ENCODE measurements at places on chromosomes 1 and 21.

DNA sequence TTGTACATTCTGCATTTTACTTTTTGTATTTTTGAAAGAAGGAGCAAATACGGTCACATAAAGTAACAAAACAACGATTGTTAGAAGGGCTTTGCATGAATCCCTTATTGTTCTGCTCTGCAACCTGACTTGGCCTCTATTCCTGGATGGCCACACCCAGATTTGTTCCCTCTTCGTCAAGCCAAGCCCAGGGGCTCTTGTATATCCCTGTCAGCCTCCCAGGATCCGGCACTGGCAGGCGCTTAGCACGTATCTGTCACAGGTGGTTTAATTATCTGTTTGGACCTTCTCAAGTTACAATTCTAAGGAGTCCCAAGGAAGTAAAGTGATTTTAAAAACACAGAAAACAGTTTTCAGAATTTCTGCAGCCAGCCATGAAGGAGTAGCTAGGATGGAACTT is 28.0 kb downstream of the CRYAA start:
- peak; percentile 80 for DNase-seq

DNA sequence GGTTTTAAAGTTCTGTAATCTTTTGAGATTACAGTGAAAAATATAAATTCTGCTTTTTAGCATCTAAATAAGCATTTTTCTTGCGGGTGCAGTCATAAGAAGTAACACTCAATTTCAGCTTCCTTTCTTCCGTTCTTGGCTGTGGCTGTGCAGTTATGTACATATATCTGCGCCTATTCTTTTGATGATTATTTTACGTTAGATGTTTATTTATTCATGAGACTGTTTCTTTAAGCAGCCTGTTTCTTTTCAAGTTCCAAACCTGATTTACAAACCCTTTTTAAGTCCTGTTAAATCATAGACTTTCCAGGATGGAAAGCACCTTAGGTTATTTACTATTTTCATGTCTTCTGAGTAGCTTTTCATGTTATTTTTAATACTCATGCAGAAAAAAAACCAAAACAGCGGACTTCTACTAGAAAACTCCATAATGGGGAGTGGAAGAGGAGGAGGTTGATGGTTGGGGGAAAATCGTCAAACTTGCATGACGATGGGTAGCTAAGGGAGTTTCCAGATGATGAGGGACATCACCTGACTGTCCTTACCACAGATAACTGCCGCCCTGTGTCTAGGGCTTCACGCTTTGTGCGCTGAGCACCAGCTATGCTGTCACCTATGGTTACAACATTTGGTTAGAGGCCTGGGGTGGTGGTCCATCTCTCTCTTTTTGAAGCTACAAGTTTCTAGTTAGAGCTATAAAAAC is 2.6 kb downstream of the PRDM2 start:
- no peak for DNase-seq

- no peak for DNase-seq
These were observed 4.4 kb upstream of the TNFRSF25 start for GRCh38 chr1:6470132-6471085.

DNA sequence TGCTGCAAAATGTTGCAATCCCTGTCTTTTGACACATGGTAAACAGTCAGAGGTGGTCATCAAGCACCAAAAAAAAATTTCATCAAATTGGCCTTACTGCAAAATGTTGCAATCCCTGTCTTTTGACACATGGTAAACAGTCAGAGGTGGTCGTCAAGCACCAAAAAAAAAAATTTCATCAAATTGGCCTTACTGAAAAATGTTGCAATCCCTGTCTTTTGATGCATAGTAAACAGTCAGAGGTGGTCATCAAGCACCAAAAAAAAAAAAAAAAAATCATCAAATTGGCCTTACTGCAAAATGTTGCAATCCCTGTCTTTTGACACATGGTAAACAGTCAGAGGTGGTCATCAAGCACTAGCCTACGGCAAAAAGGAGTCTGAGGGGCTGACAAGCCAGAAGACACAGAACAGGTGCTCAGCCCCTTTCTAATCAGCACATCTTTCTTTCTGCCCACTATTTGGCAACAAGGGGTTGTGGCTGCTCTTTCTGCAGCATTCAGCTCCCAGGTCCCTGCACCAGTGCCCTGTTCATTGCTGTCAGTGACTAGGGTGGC is 223.8 kb downstream of the KCNH1 start:
- DNase-seq = no peak

- DNase-seq = no peak
These were observed 88.0 kb upstream of the LRRC7 start for GRCh38 chr1:69479734-69480133.

DNA sequence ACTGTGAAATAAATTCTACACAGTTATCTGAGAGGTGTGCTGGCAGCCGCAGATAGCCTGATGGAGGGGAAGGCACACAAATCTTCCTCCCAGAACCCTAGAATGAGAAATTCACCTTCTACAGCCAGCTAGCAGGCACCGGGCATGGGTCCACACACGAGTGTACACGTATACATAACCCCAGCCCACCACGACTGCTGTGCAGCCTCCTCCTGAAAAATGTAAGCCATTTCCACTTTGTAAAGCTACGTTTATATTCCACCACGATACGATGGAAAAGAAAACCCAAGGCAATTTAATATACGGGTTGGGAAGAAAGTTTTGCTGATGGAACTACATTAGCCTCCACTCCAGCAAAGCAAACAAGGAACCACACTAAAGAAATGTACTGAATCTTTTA is 1.8 kb downstream of the BTG3 start:
- peak; percentile 21 for DNase-seq

- DNase-seq = no peak
These were observed 1.9 kb upstream of the SLC27A3 start for GRCh38 chr1:153773096-153773921.

- peak; percentile 60 for DNase-seq
These were observed 11.1 kb upstream of the RAB42 start for GRCh38 chr1:28580722-28581530.

DNA sequence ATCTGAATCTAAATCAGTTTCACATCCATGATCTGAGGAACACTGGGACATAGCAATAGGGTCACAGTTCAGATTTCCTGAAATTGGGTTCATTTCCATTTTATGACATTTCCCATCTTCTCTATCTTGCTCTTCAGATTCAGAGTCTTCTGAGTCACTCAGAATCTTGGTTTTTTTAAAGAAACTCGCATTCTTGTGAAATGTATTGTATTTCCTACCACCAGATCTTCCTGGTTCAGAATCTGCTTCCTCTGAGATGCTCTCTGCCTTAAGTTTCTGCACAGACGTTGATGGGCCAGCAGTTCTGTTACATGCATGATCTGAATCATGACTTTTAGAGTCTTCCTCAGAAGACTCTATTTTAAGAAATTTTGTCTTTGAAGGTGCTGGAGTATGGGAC is 15.5 kb upstream of the PSMG1 start:
- no peak for DNase-seq

DNA sequence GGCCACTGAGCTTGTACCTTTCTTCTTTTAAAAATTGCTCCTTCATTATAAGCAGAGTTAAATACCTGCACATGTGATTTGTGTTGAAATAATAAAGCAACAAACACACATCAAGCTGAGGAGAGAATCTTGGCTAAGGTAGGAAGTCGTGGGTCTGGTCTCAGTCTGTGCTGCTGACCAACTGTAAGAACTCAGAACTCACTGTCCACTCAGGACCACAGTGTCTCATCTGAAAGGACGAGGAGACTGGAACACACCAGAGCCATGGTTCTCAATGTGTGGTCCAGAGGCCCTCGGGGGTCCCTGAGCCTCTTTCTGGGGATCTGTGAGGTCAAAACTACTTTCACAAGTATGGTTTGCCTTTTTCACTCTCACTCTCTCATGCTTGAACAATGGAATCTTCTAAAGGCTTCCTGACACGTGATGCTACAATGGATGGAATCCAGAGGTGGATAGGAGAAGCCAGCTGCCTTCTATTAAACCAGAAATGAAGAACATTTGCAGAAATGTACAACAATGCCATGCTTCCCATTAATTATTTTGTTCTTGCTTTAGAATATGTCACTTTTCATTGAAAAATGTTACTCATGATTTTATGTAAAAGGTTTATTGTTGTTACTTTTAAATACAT is 17.3 kb upstream of the ETS2 start:
- no peak for DNase-seq

GRCh38 chr1:100875228-100875627 is 19.4 kb downstream of the EXTL2 start:
- no peak for DNase-seq

GRCh38 chr1:108051631-108052377 is 86.8 kb upstream of the VAV3 start:
- DNase-seq = peak; percentile 12

DNA sequence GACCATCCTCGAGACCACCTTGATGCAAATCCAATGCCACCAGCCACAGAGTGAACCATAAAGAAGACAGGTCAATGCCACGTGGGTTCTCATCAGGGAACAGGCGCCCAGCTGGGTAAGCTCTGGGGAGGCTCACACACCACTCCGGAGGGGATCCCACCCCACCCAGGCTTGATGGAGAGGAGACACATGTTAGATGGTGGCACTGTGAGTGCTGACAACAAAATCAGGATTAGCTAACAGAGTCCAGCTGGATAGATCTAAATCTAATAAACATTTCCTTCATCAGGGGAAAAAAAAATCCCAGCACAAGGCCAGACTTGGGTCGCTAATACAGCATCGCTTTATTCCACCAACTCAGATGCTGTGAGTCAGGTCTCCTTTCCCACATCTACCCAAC is 132.2 kb upstream of the TNR start:
- no peak for DNase-seq

DNA sequence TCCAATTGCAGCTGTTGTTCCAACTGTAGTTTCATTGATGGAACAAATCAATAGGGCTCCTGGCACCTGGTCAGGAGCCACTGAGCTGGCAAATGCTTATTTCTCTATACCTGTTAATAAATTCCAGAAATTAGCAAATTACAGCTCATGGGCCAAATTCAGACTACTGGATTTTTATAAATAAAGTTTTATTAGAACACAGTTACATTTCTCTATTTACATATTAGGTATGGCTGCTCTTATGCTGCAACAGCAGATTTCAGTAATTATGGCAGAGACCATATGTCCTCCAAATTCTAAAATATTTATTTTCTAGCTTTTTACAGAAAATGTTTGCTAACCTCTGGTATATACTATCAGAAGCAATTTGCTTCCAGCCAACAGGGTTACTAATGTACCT is 47.8 kb downstream of the DUSP10 start:
- no peak for DNase-seq

- no peak for DNase-seq
These were observed 251.1 kb upstream of the RAB4A start for GRCh38 chr1:229019663-229020271.

GRCh38 chr1:54375712-54376429 is 30.3 kb downstream of the SSBP3 start:
- DNase-seq = no peak

GRCh38 chr1:2799811-2800663 is 1.5 kb downstream of the TTC34 start:
- no peak for DNase-seq

DNA sequence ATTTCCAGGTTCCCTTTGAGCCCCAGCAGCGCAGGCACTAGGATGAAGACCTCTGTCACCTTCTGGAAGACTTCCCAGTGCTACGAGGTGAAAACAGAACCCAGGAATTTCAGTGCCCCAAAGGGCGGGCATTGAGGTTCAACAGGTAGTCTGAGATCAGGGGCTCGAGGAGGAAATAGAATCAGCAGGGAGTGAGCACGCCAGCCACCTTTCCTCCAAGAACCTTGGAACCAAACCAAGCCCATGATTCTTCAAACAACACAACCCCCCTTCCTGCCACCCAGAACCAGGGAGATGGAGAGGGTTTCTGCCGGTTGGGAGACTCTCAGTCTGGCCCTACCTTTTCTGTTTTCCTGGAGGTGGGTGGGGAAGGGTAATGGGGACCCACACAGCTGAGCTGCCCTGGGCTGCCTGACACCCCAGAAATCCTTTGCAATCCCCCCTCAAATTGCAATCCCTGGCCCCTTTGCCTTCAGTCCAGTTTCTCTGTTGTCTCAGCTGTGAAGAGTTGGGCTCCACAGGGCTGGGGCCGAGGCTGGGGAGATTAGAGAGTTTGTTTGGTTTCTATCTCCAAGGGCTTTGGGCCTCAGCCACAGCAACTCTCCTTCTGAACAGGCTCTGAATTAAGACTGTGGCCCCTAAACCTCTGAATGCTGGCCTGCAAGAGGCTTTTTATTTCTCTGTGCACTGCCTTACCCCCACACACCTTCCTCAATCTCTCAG is 11.9 kb downstream of the SLC41A1 start:
- no peak for DNase-seq

DNA sequence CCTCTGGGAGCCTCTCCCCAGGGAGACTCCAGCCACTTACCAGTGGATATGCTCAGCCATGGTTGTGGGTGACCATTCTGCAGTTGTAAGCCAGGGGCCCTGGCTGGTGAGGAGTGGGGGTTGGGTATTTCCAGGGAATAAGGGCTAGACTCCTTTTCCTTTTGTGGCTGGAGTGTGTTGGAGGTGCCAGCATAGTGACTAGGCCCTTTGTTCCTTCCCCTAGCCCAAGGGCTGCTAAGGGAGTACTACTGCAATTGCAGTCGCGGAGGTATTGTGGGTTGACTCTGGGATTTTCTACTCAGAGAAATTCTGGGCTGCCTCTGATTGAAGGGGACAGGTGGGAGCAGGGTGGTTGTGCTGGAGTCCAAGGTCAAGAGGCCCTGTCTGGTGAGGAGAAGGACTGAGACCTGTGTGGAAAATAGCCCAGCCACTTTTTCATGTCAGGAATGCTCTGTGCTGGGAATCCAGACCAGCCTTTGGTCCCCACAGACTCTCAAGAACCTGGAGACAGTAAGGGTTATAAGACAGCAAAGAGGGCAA is 43.1 kb downstream of the MROH9 start:
- no peak for DNase-seq

DNA sequence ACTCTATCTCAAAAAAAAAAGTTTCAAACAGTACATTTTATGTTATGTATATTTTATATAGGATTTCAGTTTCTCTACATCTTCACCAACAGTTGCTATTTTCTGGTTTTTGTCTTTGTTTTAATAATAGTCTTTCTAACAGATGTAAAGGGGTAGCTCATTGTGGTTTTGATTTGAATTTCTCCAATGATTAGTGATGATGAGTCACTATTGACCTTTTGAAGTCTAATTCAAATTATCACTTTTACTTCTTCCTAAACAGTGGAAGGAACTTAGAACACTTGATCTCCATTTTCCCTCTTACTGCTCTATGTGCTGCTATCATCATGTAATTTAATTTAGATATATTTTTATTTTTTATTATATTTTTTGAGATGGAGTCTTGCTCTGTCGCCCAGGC is 31.7 kb upstream of the SHCBP1L start:
- DNase-seq = no peak

GRCh38 chr1:66480162-66480561 is 53.8 kb upstream of the SGIP1 start:
- DNase-seq = no peak

- DNase-seq = no peak
These were observed 16.9 kb downstream of the ATG4C start for GRCh38 chr1:62800825-62801306.

DNA sequence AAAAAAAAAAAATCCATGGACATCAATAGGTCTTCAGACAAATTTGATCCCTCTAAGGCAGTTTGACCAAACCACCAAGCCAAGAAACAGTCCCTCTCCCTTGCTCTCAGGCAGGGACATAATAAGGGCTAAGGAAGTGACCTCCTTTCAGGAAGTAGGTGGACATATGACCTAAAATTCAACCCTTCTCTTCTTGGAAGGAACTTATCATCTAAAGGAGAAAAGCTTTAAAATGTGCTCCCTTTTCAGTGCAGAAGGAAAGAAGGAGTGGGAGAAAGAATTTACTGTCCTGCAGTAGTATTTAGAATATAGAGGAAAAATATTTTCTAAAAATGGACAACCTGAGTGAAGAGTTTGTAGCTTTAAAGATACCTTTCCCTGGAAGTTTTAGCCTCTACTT is 118.1 kb downstream of the DTL start:
- DNase-seq = no peak

- no peak for DNase-seq
These were observed at the start of gene LCE3E for GRCh38 chr1:152566681-152567080. Gene LCE3E, minus strand, starts transcription at chr1:152566780. Its CDS starts 572 bp downstream, at chr1:152566208.

Data from HAP-1 (cell line).